ENCODE measurements at places on chromosomes 16 and 17. TPM values are rescaled to one million over a fixed set of nuclear protein-coding genes. Genes with fewer than 3 reads are reported as not detected.

Gene CD19
- not detected for total RNA-seq

Gene ARL4D
- 22.0 TPM for total RNA-seq

GRCh38 chr16:75236232-75236631 is 15.2 kb downstream of the BCAR1 start:
- DNase-seq: no peak

Gene AXIN2
- 65.1 TPM for total RNA-seq

DNA sequence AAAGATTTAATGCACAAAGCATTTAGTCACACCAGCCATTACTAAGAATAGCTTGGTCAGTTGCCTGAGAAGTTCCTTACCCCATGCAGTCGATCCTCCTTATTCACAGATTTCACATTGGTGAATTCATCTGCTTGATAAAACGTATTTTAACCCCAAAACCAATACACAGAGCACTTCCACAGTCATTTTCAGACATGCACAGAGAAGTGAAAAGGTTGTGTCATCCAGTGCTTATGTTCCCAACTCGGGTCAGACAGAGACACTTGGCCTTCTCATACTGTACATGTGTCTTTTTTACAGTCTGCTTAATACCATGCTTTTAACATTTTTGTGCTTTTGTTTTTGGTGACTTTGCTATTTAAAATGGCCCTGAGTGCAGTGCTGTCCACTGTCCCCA is 219.7 kb downstream of the SPECC1 start:
- no peak for DNase-seq

DNA sequence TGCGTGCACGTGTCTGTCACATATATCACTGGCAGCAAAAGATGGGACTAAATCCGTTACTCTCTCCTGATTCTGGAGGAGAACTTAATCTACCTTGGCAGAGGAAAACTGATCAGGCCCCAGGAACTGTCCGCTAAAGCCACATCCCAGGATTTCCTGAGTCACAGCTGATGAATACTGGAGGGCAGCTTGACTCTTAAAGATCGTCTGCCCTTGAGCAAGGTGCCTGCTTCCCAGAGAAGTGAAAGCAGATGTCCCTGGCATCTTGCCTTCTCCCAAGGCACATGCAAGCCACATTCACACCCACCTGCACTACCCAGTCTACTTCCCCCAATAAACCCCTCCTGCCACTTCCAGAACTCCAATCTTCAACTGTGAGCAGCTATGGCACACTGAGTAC is 99.8 kb downstream of the CPPED1 start:
- no peak for DNase-seq

Gene TNFRSF17
- not detected for total RNA-seq

DNA sequence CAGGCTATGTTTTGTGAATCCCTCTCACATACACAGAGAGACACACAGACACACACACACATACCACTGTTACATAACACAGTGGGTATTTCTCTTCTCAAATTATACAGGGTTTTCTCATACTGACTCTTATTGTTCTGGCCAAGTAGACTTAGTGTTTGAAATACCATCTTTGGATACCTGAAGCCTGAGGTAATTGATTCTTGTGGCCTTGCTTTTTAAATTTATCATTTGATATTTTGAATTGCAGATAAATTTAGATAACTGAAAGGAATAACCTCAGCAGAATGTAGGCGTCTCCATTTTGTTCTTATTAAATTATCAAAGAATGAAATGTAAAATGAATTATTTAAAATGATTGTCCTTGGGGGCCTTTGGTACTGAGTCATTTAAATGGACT is 223.8 kb downstream of the LGALS9B start:
- DNase-seq: no peak

DNA sequence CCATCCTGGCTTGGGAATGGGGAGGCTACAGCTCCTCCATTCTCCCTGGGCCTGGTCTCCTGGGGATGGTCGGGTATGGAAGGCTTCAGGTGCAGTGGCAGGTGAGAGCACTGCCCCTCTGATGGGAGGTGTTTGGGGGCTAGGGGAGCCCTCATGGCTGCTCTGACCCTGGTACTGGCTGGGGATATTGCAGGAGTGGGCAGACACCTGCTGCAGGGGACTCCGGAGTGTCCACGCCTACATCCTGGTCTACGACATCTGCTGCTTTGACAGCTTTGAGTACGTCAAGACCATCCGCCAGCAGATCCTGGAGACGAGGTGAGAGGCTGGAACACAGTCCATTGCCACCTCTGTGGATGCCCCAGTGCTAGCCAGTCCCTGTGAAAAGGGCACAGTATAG is 8.8 kb downstream of the RASL10B start:
- no peak for DNase-seq

DNA sequence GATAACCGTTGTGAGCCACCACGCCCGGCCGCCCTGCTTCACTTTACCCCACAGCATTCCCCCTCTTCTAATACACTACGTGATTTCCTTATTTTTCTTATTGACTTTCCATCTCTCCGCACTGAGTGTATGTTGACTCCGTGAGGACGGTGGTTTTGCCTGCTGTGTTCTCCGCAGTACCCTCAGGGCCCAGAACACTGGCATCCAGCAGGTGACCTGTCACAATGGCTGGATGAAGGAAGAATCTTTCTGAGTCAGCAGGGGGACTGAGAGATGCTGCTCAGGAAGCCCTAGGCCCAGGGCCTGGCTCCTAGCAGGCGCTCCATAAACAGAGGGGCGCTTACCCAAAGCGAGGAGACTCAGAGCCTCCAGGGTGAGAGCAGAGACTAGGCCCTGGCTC is 79.5 kb downstream of the RTN4RL1 start:
- DNase-seq: no peak

DNA sequence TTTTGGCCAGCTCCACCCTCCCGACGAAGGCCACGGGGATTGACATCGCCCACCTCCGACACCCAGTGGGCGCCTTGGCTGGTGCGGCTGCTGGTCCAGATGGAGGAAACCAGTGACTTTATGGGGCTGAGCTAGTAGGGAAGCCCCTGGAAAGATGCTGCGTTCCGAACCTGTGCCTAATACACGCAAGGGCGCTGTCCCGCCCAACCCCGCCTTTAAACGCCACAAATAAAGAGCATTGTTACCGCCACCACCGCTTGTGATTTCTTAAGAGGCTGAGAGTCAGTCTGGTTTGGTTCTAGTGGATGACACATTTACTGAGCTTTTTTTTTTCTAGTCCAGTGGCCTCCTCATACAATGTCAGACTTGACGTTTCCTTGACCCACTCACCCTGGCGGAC is 107.9 kb downstream of the AATF start:
- DNase-seq: no peak

DNA sequence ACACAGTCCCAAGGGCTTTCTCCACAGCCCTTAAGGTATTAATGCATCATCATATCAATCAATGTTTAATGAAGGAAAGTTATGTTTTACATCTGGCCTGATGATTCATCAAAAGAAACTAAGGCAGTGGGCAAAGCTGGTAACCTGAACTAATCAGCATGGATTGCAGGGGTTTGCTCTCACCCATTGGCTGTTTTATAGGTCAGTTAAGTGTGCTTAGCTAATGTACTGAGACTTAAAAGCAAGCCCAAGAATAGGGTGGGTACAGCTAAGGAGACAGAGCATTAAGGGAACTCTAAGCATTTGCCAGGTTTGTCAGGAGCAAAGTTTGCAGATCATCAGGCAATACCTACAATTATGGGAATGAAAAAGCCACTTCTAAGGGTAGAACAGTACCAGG is 1247.6 kb downstream of the CDH8 start:
- no peak for DNase-seq

DNA sequence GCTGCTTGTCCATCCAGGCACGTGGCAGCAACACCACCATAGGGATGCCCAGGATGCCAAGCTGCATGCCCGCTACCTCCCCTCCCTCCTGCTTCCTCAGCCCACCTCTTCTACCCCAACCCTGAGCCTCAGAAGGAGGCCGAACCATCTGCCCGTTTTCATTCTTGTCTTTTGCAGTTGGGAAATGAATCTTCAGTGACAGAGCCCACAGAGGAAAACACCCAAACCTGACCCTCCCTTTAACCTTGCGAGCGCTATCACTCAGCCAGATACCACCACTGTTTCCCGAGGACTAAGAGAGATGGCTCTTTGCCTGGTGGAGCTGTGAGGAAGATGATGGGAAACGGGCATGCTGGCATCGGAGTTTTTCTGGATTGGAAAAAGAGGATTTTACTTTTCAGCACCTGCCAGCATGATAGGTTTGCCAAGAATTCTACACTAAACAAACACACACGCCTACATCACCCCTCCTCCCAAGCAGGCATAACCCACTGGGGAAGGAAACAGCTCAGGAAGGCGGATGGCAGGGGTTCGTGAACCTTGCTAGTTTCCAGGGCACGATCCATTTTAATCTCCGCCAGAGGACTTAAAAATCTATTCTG is 457.4 kb downstream of the SLC39A11 start:
- DNase-seq: no peak

Gene ANKS4B
- not detected for total RNA-seq

Gene SUMO2
- total RNA-seq: 80.9 TPM

Gene KRT36
- not detected for total RNA-seq

GRCh38 chr16:66489385-66489784 is 60.5 kb downstream of the TK2 start:
- DNase-seq: no peak

GRCh38 chr16:29757950-29758466 is 12.2 kb upstream of the C16orf54 start:
- DNase-seq: no peak

GRCh38 chr16:89727406-89728120 is 6.2 kb downstream of the ZNF276 start:
- no peak for DNase-seq

GRCh38 chr17:2982854-2983253 is 80.6 kb downstream of the OR1D5 start:
- DNase-seq: peak; percentile 91

GRCh38 chr17:50681263-50682200 is 26.2 kb downstream of the ANKRD40 start:
- peak; percentile 57 for DNase-seq

GRCh38 chr16:87094556-87094865 is 222.7 kb downstream of the C16orf95 start:
- DNase-seq: no peak

Gene ELMO3
- 5.4 TPM for total RNA-seq

DNA sequence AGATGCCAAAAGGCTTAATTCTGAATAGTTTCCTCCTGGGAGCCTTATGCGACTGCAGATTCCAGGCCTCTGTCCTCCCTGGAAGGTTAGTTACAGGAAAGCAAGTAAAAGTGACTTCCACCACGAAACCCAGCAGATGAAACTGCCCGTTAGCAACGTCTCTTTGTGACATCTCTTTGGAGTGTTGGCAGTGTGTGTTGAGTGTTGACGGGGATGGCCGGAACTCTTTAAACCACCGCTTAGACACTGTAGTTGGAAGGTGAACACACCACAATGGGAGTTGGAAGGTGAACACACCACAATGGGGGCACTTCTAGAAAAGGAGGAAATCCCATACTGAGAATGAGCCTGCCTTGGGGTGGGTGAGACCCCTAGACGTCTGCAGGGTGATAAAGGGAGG is 858 bp downstream of the SKAP1 start:
- no peak for DNase-seq

- no peak for DNase-seq
These were observed 1139.8 kb downstream of the CDH11 start for GRCh38 chr16:63982110-63982509.

Gene JMJD6
- 14.7 TPM for total RNA-seq

Gene AOC3
- 19.0 TPM for total RNA-seq

DNA sequence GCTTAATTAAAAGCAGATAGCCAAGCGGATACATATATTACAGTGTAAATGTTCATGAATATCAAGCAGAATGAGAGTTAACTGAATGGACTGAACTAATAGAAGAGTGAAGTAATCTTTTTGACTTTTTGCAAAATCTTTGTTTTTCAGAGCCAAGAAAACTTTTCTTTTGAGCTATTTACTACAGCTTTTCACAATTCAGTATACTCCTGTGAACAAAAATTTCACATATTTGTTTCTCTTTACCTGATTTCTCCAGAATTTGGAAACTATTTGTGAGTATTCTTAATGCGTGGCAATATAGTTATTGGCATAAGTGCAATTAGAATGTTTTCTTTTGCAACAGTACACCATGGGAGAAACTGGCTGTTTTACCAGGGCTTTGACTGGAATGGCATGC is 9.1 kb upstream of the DUXB start:
- DNase-seq: no peak

Measured in uterus (tissue), 4 donors.